Stimulated activated CD8-positive, alpha-beta memory T cell treated with anti-CD3 and anti-CD28 coated beads, Interleukin-4, amount 100 ng/mL, for 1 hour (primary cell): ENCODE measurements at places on chromosomes 6 and 20.

GRCh38 chr6:136014454-136015437, 163.2 kb downstream of the PDE7B start:
- DNase-seq: no peak

- DNase-seq: peak; percentile 80
These were observed 2.3 kb downstream of the TUBB start for GRCh38 chr6:30722280-30723112.

- DNase-seq: no peak
These were observed 5.1 kb downstream of the PRND start for GRCh38 chr20:4726710-4727397.

GRCh38 chr6:22409486-22409885, 112.7 kb upstream of the PRL start:
- no peak for DNase-seq

- no peak for DNase-seq
These were observed 215.4 kb upstream of the THBS2 start for GRCh38 chr6:169469028-169469427.

DNA sequence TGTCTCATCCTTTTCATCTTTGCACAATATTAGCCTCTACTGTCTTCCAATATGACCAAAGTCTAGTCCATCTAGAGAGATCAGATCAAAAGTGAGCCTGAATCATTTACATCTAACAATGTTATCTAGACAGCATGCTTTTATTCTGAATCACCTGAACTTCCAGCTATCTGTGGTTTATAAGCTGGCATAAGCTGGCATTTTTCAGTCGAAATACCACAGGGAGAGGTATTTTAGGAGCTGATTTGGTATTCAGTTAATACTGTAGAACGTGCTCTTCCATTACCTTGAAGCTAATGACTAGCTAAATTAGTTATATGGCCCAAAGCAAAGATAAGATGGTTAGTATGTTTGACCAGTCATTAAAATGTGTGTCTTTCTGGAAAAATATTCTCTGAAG, 188.3 kb upstream of the AGPAT4 start:
- DNase-seq: no peak

DNA sequence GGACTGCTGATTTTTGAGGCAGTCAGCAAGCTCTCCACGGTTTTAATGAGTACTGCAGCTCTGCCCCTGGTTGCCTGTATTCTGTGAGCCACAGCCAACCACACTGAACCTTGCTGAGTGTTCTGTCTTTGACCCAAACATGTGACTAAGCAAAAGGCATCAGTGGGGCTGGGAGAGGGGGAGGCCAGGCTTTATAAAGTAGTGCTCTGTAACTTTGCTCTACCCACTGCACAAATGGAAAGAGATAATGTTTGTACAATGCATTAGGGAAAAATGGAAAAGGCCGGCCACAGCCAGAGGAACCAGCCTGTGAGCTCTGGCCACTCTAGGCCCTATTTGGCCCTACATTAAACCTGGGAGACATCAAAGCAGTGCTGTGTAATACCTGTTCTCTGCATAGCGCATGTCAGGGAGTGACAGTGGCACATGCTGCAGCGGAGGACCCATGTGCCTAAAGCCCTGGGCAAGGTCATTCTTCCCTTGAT, 22.0 kb downstream of the KLHL31 start:
- DNase-seq: no peak

DNA sequence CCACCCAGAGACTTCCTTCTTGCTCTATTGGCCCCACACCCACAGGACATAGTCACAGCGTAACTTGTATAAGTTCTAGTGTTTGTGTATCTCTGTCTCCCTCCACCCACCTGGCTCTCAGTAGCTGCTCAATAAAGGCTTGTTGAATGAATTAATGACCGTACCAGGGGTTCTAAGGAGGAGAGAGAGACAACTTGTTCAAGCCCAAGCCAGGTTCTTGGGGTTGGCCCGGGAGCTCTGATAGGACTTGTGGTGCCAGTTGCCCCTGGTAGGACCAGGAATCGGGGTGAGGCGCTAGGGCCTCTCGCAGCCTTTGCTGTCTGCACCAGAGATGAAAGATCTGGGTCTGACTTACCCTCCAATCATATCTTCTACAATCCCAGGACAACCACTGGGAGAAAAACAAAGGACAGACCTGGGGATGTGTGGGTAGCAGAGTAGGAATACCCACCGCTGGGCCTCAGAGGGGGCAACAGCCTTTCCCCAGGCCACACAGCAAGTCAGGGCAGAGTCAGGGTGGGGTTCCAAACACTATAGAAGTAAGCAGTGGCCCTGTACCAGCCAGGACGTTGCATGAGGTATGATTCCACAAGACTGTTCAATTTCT, 5.3 kb upstream of the TGM2 start:
- no peak for DNase-seq

GRCh38 chr6:23173234-23173633, 603.9 kb downstream of the HDGFL1 start:
- DNase-seq: no peak

- DNase-seq: no peak
These were observed 12.2 kb upstream of the SHLD1 start for GRCh38 chr20:5737966-5738365.

DNA sequence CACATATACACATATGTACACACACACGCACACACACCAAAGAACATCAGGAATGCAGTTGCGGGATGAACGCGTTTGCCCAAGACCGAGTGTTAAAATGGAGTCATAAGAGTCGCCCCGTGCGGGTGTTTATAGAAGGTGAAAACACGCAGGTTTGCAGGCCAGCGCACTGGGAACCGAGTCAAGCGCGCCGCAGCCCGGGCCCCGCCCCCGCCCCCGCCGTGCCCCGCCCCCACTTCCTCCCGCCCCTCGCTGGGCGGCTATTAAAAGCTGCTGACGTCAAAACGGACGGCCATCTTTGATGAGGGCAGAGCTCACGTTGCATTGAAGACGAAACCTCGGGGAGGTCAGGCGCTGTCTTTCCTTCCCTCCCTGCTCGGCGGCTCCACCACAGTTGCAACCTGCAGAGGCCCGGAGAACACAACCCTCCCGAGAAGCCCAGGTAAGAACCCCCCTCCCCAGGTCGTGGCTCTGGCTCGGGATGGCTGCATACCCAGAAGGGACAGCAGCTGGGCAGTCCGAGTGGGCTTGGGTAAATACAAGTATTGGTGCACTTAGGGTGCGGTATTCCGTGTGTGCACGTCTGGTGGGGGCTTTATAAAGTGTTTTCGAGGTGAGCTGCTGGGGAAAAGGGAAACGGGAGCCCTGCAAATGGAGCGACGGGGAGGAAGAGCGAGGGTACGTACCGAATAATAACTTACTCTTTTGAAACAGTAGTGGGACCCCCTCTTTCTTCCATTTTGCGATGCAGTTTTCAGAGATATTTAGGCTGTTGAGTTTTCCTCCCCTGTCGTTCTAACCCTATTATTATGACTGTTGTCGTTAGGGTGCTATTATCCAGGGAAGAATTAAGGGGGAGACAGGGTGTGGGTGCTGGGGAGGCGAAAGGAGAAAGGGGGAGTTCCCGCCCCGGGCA, at the start of gene SNAP25:
TSS of gene SNAP25 (plus strand) at position 295 of the 916 bp plus-strand sequence. CDS start 56,662 bp downstream, outside the sequence.
- DNase-seq: no peak

DNA sequence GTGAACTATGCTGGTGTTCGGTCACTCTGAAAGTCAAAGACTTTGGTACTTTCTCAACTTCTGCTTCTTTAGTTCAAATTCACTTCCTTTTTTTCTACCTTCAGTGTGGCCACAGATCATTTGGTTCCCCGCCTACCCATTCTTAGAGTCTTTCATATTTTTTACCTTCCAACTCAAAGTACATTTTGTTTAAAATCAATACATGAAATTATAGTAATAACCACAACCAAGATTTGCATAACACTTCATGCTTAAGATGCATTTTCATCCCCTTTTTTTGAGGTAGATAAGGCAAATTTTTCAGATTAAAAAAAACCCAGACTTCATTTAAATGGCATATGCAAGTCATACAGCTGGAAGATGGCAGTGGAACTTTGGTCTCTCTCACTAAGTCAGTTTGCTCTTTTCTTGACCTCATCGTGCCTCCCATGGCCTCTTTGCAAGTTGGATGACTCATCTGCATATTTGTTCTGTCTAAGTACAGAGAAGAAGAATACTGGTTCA, 11.9 kb upstream of the CNR1 start:
- no peak for DNase-seq

DNA sequence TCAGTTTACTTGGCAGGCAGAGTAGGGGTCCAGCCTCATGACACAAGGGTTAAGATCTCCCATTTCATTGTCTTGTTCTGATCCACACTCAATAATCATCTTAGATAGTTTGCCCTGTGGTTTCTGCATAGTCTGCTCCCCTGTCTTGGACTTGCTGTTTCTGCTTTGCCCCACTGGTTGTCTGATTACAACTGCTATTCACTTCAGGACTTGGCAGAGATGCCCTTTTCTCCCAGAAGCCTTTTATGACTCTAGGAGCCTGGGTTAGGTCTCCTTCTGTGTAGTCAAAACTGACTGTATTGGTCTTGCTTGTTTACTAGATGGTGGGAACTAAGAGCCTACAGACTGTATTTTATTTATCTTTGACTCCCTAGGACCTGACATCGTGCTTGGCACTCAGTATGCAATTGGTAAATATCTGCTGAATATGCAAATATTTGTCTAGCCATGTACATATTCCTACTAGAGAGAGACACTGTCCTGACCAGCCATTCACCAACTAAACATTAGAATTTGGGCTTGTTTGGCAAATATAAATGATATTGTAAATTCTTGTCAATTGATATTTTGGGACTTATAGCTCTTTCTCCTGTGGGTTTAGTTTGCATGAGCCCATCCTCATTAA, 165.9 kb upstream of the KCNK16 start:
- DNase-seq: no peak
